ENCODE measurements at places on chromosomes 12 and 14. TPM values are rescaled to one million over a fixed set of nuclear protein-coding genes. Genes with fewer than 3 reads are reported as not detected.

DNA sequence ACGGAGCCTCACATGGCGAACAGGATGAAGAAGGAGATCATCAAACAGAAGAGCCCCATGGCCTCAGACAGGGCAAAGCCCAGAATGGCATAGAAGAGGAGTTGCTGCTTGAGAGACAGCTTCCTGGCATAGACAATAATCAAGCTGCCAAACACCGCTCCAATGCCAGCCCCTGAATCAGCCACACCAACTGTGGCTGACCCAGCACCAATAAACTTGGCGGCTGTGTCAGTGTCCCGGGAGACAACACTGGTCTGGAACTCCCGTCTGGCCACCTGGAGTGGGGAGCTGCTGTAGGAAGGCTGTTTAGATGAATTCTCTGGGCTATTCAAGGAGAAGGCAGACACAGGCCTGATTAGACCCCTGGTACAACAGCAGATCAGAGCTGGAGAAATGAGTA lies 100.1 kb downstream of the HEATR5A start:
- DNase-seq = peak; percentile 15

CD163 gene
- total RNA-seq = 6.9 TPM

GRCh38 chr12:45268672-45269411 lies 52.9 kb downstream of the ANO6 start:
- peak; percentile 88 for DNase-seq

E2F7 gene
- 3.1 TPM for total RNA-seq

APOF gene
- not detected for total RNA-seq

DNA sequence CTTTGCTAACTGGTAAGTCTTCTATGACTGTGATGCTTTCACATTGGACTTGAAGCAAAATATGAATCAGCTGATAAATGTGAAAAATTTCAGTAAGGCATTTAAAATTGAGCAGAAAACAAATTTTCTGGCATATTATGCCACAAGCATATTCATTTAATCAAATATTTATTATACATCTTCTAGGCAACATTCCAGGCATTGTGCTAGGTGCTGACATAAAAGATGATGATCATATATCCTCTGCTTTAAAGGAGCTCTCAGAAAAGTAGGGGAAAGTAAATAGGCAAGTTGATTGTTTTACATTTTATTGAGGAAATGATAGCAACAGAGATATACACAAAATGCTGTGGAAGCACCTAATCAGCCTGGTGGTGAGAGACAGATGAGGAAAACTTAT lies 248.9 kb downstream of the SLC16A7 start:
- peak; percentile 9 for DNase-seq

MMP17 gene
- 4.0 TPM for total RNA-seq

GRCh38 chr12:47408171-47408871 lies 297.5 kb downstream of the RPAP3 start:
- DNase-seq = peak; percentile 4

- peak; percentile 26 for DNase-seq
These were observed 707.5 kb upstream of the TMEM132C start for GRCh38 chr12:127559349-127560040.

DNA sequence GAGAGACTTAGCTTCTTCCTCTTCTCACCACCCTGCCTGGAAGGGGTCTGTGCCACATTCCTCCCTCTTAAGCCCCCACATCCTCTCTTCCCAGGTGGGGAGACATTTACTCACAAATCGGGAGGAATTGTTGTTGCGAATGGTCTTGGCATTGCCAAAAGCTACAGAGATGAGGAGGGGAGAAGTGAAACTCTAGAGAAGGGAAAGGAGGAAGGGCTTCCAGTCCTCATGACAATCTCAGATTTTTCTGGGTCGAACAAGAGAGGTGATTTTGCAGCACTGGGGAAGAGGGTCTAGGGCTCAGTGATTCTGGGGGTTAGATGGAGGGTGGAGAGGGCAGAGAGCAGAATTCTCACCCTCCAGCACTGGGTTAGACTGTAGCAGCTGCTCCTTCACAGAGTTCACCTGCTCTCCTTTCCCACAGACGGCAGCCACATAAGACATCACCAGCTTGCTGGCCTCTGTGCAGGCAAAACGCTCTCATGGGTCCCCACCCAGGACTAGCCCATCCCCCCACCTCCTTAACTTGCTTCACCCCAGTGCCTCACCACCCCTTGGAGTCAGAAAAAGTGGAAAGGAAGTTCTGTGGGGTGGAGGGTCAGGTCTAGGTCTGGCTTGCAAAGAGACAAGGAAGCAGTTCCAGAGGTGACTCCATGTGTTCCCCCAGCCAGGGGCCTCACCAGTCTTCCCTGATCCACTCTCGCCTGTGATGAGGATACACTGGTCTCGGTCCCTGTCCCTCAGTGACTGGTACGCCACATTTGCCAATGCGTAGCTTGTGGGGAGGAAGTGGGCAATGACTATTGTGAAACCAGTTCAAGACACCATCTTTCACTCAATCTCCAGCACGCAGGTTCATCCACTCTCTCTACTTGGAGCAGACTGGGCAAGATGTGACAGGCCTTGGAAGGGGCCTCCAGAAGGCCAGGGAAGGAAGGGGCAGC lies 2.7 kb downstream of the MYO1A start:
- DNase-seq = peak; percentile 29

Data from muscle of leg (tissue), 16 donors.